GM18507 (cell line): ENCODE measurements at places on chromosomes 11 and 22.

GRCh38 chr11:130728185-130729180, 187.8 kb downstream of the SNX19 start:
- no peak for DNase-seq

DNA sequence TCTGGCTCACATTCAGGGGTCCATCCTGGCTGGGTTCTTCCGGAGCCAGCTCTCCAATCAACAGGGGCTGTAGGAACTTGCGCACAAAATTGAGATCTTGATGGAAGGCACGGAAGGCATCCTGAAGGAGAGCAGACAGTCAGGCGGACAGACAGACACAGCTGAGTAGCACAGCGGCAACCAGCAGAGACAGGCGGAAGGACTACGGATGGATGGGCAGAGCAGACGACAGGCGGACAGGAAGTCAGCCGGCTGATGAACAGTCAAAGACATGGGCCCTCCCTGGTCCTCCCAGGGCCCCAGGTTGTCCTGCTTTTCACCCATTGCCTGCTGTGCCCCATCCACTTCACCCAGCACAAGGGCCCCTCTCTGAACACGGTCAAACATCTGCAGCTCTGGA, 11.3 kb downstream of the FADS3 start:
- DNase-seq, result peak; percentile 64

GRCh38 chr11:95968585-95968984, 44.7 kb upstream of the MTMR2 start:
- DNase-seq, result no peak

- DNase-seq, result no peak
Measured at GRCh38 chr11:10716122-10716521, 22.6 kb upstream of the IRAG1 start.

- DNase-seq, result no peak
Measured at GRCh38 chr22:19368876-19369275, 62.7 kb downstream of the HIRA start.

DNA sequence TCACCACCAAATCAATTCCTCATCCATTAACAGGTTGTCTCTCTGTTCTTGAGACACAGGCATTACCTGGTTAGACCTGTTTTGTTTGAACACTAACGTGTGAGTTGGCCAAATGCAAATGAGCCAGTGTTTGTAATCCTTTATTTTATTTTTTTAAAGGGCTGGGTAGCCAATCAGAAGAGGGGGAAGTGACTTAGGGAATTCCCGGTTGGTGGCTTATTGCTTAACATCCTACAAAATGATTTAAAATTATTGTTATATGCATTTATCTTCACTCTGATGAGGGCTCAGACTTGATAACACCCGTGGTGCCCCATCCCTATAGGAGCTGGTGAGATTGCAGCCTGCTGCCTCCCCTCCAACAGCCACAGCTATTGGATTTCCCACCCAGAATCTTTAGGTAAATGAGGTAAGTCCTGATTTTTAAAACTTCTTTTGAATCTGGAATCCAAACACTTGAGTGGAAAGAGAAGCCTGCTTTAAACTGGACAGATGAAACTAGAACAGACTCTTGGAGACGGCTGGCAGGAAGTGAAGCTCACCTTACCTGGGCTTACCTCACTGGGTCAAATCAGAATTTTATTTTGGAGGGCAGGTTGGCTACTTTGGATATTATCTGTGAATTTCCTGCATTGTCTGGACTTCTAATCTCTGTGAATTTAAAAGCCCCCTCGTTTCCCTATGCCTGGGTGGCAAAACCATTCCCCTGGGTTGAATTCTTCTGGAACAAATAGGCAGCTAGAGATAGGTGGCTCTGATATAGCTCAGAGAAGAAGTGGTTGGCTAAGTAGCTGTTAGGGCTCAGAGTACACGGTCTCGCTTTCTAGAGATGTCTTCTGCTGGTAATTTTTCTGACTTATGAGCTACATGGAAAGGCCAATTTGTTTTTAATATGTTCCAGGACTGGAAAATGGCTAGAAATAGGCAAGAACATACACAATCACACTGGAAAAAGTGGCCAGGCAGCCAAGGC, at the start of gene EHF:
TSS of gene EHF (plus strand) at position 274 of the 973 bp plus-strand sequence. CDS start 21,538 bp downstream, outside the sequence.
- DNase-seq, result no peak

DNA sequence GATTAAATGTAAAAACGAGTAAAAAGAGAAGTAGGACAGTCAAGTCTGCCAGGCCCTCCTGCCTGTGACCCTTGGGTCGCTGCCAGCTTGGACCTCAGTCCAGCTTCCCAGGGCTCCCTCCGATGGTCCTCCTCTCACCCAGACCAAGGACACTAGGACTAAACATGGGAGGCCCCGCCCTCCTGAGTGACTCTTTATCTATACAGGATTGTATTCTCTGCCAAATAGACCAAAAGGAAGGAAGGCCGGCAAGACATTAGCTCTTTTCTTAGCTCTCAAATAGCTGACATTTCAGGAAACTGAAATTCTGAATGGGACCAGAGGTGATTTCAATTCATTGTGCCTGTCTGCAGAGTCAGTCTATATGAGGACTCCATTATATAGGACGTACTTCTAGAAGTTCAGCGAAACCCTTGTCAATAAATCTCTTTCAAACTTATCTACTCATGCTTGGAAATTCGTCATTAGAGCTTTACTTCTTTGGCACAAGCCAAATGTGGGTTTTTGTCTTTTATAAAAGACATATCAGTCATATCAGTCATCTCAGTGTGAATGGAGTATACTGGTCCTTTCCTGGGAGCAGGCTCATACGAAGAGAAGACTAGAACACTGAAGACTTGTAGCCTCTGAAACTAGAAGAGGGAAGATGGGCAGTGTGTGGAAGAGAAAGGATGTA, 28.5 kb downstream of the ADORA2A start:
- DNase-seq, result no peak
